Bronchus fibroblast of lung (primary cell): ENCODE measurements at places on chromosomes 6 and 20. TPM values are rescaled to one million over a fixed set of nuclear protein-coding genes. Genes with fewer than 3 reads are reported as not detected.

The PRDM1 gene
- total RNA-seq = 1.6 and 1.8 TPM in 2 replicates

The LINC00237 gene
- not detected in 2 replicates for total RNA-seq

The TFAP2D gene
- not detected in 2 replicates for total RNA-seq

The OR2B2 gene
- total RNA-seq = not detected in 2 replicates

The ZSCAN23 gene
- total RNA-seq = 1.5 and 2.5 TPM in 2 replicates

The PI3 gene
- not detected in 2 replicates for total RNA-seq

The PREP gene
- total RNA-seq = 14.0 and 15.5 TPM in 2 replicates

The SYNJ2 gene
- 12.4 and 12.8 TPM in 2 replicates for total RNA-seq

The DEFB124 gene
- not detected in 2 replicates for total RNA-seq

The PRICKLE4 gene
- total RNA-seq = not detected in 2 replicates

The NKX2-4 gene
- total RNA-seq = not detected in 2 replicates
